Activated naive CD4-positive, alpha-beta T cell (primary cell): ENCODE measurements at places on chromosomes 1 and 21.

GRCh38 chr1:243924588-243925349 is 74.7 kb upstream of the AKT3 start:
- DNase-seq, result no peak

GRCh38 chr1:27602462-27603308 is 1.3 kb downstream of the AHDC1 start:
- no peak for DNase-seq

GRCh38 chr1:87880764-87881163 is 552.1 kb downstream of the LMO4 start:
- DNase-seq, result no peak

GRCh38 chr1:33849211-33849610 is 14.7 kb upstream of the HMGB4 start:
- DNase-seq, result no peak

DNA sequence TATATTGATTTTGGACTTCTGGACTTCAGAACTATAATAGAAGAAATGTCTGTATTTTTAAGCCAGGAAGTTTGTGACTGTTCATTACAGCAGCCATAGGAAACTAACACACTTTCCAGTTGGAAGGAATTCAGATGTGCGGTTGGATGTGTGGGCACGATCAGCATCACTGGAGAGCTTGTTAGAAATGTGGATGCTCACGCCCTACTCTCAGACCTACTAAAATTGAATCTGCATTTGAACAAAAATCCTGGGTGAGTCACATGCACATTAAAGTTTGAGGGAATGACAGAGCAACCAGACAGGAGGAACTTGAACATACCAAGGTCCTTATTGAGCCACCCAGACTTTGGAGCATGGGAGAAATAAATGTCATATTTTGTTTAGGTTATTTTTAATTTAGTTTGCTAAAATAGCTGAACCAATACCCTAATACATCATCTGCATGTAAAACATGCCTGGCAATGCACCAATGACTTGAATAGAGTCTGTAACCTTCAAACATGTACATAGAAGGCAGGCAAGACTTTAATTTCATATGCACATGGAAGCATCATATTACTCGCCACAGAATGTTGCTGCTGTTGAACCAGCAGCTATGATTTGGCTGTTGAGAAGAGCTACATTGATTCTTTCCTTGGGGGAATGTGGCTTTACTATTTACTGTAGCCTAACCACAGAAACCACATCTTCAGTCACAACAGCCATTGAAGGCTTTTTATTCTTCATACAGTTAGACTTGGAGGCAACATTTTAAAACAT is 346.2 kb downstream of the BARHL2 start:
- DNase-seq, result no peak

- no peak for DNase-seq
Observed at GRCh38 chr1:68198752-68199151, 33.6 kb downstream of the WLS start.

GRCh38 chr1:50091068-50091467 is 17.7 kb upstream of the ELAVL4 start:
- DNase-seq, result no peak

DNA sequence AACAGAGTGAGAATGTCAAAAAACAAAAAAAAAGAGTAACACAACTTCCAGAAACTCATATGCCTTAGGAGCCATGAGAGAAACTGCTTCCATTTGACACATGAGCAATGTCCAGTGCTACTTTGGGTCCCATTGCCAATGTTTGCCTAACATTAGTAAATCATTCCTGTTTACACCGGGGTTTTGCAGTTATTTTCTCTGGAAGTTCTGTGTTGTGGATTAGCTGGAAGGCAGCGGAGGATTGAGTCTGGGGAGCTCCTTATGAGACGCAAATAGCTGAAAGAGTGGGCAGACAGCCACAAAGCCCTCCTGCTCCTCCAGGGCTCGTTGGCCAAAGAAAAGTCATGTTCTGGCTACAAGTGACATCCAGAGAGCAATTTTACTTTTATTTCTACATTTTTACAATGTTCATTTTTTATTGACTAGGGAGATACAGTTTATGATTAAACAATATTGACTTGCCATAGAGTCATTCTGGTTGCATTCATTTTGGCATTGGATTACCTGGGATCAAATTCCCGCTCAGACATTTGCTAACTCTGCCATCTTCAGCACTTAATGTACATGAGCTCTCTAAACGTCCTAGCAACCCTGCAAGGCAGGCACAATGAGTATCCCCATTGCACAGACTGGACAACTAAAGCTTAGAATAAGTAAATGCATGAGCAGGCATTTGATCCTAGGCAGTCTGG is 66.4 kb upstream of the GALNT2 start:
- no peak for DNase-seq

DNA sequence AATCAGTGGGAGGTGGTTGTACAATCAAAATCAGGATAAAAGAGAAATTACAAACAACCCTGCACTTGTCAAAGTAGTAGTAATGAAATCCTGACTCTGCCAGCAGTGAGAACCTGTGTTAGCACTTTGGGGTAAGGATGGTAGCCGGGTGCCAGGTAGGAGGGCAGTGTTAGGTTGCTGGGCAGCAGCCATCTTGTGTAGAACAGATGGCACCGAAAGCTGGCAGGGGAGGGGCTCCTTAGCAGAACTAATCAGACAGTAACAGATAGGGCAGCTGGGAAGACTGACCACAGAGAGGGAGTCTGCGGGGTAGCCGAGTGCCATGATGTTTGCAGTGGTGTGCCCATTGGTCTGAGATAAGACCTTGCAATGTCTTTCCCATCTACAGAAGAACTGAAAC is 137.3 kb downstream of the SDCCAG8 start:
- no peak for DNase-seq

- DNase-seq, result no peak
Observed at GRCh38 chr1:153526132-153526543, 9.7 kb downstream of the S100A6 start.

DNA sequence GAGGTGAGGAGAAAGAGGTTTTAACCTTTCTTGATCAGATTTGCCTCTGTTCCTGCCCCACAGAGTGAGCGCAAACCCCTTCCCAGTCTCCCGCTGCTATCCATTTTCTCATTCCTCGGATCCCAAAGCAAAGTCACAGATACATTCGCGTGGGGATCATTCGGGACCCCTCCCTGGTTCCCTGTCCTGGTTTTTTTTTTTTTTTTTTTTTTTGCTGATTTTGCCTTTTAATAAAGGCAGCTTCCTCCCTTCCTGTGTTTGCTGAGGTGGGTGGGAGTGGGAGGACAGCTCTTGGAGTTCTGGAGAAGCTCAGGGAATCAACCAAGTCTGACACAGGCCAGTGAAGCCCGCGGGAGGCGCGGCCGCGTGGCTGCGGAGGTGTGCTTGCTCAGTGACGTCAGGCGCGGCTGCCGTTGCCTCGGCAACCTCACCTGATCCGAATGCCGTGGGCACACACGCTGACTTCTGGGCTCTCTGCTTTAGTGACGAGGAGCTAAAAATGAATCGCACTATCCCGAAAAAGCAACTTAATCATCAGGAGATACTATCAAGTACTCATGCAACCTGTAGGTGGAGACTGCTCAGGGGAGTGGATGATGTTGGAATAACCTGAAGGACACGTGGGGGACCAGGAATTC is 106.4 kb downstream of the TBX19 start:
- DNase-seq, result no peak

GRCh38 chr1:62230718-62231117 is 36.1 kb downstream of the L1TD1 start:
- no peak for DNase-seq

GRCh38 chr1:183769956-183770815 is 34.7 kb upstream of the RGL1 start:
- no peak for DNase-seq

DNA sequence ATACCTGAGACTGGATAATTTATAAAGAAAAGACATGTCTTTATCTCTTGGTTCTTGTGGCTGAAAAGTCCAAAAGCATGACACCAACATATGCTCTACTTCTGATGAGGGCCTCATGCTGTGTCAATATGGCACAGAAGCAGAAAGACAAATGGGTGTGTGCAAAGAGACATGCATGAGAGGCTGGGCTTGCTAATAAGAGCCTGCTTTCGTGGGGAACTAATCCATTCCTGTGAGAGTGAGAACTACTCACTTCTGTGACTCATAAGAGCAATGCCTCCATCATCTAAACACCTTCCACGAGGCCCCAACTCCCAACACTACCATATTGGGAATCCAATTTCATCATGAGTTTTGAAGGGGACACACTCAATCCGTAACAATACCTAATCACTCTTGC is 340.0 kb upstream of the DUSP10 start:
- DNase-seq, result no peak

GRCh38 chr1:88708011-88708410 is 23.9 kb downstream of the PKN2 start:
- no peak for DNase-seq

DNA sequence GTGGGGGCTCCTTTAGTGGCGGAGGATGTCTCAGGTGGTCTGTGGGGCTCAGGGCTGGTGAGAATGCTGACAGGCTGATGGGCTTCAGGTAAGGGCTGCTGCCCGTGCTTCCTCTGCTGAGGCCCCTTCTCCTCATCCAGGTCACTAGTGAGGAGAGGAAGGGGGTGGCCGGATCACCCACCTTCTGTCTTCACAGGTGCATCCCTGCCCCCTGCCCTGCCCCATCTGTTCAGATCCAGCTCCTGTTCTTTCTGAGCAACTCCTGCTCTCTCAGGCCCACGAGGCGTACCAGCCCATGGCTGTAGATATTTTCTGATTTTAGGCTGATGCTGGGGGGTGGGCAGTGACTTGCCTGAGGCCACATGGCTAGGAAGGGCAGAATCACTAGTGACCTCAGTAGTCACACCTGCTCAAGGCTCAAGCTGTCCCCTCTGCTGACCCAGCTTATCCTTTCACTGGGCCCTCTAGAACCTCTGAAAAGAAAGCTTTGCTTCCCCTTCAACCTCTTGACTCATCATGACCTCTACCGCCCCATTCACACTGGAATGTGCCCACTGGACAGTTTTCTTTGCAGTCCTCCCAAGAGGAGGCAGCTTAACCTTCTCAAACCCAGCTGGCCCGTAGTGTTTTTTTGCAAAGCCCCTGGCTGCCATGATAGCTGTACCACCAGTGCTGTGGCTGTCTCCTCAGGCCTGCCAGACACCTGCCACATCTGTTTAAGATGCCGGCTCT is 14.8 kb downstream of the DCST2 start:
- DNase-seq, result no peak

- no peak for DNase-seq
Observed at GRCh38 chr21:14115646-14116045, 95.1 kb downstream of the LIPI start.

GRCh38 chr1:184110272-184111204 is 59.0 kb downstream of the TSEN15 start:
- no peak for DNase-seq

DNA sequence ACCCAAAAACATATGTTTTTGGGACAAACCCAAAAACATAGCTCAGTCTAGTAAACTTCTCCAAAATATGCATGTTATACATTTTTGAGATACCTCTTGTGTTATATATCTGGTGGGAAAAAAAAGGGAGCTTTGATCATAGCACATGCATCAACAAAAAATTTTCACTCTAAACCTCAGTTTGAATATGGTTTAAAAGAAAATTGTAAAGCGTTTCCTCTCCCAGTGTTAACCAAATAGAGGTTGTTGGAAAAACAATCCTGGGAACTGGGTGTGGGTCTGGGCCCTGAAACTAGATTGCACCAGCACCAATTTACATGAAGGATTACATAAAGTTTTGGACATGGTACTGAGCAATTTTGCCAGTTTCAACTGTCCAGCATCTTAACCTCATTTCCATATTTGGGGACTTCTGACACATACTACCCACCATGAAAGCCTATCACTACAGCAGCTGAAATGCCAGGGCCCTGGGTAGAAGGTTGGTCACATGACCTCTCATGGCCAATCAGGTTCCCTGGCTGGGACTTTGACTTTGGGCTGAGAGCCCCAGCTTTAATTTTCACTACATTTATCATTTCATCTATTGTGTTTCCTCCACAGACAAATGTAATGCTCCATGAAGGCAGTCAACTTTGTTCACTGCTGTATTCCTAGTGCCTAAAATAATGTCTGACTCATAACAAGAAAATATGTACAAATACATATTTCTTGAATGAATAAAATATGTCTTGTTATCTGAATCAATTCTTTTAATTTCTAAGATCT is 150.7 kb downstream of the SETD4 start:
- no peak for DNase-seq

- no peak for DNase-seq
Observed at GRCh38 chr1:184755226-184756065, 788 bp upstream of the EDEM3 start.

DNA sequence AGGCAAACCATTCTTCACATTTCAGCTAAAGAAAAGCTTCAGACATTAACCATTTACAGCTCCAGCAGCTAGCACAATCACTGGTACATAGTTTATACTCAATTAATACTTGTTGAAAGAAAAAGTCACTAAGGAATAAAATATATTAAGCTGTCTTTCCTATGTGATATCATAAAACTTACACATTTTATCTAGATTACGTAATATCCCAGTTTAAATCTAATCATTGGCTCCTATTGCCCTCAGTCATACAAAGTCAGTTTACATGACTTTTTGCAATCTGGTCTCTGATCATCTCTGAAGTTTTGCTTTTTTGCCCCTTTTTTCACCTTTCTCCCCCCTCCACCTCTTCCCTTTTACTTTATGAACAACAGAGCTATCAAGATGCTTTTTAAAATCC is 8.5 kb upstream of the PRRC2C start:
- no peak for DNase-seq

- DNase-seq, result no peak
Observed at GRCh38 chr1:156444407-156445001, 56.1 kb downstream of the MEF2D start.

DNA sequence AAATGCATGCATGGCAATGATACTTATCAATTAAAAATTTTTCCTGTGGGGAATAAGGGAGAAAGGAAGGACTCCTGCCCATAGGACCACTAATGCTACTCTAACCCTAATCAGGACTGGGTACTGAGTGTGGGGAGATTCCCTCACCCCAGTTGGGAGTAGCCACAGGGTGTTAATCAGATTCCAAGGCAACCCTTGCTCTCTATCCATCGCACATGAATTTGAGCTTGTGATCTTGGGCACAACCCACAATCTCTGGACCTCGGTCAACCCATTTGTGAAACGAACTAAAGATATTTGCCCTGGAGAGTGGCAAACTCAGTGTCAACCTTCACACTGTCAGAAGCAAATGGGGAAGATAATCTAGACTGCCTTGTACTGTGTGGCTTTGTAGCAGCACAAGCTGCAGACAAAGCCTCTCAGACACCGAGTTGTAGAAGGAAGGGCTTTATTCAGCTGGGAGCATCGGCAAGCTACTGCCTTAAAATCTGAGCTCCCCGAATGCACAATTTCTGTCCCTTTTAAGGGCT is 69.5 kb downstream of the SERINC2 start:
- no peak for DNase-seq

GRCh38 chr1:72649991-72650390 is 367.7 kb upstream of the NEGR1 start:
- DNase-seq, result no peak

DNA sequence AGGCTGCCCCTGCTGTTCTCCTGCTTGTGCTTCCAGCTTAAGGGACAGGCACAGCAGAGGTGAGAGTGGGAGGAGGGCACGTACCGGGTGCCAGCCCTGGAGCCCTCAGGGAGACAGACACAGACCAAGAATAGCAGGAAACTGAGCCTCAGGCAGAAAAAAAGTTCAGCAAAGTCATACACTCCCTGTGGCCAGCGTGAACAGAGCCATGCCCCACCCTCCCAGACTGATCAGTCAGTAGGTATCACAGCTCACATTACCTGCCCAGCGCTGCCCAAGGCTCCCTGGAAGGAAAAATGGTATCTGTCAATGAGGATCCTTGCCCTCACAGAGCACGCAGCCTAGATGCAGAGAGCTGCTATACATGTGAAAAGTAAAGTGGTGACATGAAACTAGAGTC is 1.3 kb downstream of the UBL4B start:
- no peak for DNase-seq

GRCh38 chr1:242870966-242871365 is 346.5 kb upstream of the PLD5 start:
- no peak for DNase-seq
